ENCODE measurements at places on chromosomes 4 and X.

DNA sequence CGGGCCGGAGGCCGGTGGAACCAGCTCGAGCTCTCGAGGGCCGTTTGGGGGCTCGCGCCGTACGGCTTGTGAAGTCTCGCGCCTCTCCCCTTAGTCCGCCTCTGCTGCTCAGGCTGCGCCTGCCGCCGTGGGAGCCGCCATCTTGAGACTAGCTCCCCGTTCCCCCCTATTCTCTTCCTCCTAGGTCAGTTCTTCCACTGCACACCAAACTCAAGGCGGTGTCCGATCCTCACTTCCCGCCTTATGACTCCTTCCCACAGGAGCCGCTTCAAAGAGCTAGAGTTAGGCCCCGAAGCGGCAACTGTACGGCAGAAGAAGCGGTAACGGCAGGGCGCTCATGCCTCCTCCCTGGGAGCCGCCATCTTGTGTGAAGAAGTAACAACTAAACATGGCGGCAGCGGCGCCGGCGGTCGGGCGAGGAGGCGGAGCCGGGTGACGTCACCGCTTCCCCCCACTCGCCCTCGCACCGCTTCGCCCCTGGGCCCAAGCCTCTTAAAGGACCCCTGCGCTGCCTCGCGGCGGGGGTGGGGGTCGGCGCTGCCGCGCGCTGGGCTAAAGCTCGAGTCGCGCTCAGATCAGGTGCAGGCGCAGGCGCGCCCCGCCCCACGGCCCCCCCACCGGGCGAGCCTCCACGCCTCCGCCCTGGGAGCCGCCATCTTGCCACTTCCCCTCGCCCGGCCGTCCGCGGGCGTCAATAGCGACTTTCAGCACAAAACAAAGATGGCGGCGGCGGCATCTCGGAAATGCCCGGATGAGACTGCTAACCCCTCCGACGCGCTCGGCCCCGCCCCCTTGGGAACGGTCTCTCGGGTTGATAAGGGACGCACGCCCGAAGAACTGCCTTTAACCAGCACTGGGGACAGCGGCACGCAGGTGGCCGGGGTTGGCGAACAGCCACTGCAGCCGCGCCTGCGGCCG lies at the start of gene HCFC1:
Gene HCFC1 (minus strand): TSS at position 369 of the 918 bp plus-strand sequence. CDS start 978 bp downstream, outside the sequence.
- DNase-seq: no peak

- no peak for DNase-seq
These were observed 16.3 kb upstream of the MBNL3 start for GRCh38 chrX:132505116-132505515.

GRCh38 chr4:3345384-3345783 lies 52.6 kb downstream of the RGS12 start:
- no peak for DNase-seq

GRCh38 chr4:1018147-1019020 lies 7.0 kb downstream of the FGFRL1 start:
- no peak for DNase-seq
